RPMI8226 (cell line): ENCODE measurements at places on chromosomes 1 and 21.

DNA sequence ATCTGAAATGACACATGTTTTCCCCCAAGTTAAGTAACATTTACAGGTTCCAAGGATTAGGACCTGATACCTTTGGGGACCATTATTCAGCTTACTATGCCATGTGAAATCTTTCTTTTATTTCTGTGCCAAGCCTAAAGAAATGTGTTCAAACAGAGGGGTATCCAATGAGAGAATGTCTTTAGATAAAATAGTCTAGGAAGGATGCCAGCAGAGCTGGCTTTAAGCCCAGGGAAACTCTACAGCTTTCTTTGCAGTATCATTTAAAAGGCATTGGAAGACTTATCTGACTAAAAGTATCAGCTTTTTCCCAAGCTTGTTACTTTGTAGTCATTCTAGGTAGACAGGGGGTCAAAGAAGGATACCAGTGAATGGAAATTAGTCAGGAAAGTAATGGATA lies 860.4 kb downstream of the PLA2G4A start:
- DNase-seq, result no peak

- DNase-seq, result no peak
Measured at GRCh38 chr1:47592296-47593012, 154.6 kb downstream of the FOXD2 start.

DNA sequence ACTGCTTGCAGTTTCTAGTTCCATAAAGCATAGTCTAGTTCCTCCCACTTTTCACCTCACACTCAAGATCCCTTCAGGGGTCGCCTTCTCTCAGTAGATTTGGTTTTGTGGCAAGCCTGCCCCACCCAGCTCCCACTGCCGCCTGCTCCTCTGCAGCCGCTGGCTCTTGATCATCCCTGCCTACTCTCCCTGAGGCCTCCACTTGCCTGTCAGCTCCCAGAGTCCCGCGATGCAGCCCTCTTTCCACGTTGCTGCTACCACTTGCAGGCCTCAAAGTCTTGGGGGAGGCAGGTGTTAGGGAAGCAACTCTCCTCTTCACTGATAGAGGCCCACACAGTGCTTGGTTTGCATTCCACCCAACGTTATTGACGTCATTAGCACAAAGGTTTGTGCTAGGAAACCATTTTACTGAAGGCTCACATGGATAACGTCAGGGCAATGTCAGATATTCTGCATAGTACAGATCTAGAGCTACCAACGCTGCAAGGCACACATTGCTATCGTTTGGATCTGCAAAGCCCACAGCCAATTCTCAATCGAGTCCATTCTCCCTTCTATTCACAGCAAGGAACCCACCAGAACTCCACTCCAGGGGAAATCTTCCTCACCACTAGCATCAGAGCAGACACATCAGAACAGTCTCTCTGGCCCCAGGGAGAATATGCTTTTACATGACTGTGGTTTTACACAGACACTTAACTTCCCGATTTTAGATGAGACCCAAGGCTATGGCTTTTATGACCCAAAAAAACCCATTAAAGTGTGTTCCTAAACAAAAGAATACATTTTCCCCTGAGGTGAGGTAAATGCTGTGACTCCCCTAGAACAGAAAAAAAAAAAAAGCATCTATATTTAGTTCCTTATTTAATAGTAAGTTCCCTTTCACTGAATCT lies 519.5 kb upstream of the CAMK1G start:
- DNase-seq, result no peak

GRCh38 chr1:226629896-226630550 lies 81.5 kb downstream of the STUM start:
- no peak for DNase-seq

DNA sequence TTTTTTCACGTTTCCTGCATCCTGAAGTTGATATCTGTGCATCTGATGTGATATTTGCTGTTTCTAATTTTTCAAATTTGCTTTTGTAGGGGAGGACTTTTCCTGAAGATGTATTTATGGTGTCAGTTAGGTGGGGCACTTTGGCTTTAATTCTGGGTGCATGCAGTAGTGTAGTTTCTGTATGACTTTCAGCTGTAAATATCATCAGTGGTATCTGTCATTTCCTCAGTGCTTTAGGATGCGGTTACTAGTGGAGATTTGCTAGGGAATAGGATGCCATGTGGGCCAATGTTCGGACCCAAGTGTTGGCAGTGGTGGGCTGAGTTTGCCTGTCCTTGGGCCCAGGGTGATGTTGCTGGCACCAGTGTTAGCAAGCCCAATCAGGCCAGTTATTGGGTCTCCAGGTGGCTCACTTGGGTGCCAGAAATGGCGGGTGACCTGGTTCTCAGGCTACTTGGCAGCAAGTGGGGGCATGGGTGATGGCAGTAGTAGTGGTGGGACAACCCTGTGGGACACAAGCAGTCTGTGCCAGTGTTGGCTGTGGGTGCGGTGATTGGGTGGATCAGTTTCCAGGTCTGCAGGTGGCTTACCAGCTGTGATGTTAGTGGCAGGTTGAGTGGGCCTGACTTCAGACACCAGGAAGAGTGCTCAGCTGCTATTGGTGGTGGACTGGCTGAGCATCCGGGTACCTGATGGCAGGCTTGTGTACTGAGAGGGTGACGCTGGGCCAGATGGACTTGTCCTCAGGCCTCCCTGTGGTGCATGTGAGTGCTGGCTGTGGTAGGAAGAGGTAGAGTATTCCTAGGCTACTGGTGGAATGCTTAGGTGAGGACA lies 24.4 kb downstream of the CD55 start:
- no peak for DNase-seq

DNA sequence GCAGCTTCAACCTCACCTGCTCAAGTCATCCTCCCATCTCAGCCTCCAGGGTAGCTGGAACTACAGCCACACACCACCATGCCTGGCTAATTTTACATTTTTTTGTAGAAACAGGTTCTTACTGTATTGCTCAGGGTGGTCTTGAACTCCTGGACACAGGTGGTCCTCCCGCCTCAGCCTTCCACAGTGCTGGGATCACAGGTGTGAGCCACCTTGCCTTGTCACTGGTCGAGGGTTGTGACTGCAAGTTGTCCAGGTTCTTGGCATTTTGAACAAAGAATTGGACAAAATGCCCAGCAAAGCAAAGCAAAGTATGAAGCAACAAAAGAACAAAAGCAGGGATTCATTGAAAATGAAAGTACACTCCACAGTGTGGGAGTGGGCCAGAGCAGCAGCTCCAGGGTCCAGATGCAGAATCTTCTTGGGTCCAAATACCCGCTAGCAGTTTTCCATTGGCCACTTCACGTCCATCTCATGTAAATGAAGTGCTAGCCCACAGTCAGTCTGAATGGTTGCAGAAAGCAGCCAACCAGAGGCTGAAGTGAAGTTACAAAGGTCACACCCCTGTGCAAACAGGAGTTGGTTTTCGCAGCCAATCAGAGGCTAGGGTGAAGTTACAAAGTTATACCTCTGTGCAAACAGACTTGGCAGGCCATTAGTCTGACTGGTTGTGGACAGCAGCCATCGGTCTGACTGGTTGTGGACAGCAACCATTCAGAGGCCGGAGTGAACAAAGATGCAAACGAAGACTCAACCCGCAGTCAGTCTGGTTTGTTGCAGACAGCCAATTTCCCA lies 109.5 kb upstream of the KIF26B start:
- peak; percentile 19 for DNase-seq

DNA sequence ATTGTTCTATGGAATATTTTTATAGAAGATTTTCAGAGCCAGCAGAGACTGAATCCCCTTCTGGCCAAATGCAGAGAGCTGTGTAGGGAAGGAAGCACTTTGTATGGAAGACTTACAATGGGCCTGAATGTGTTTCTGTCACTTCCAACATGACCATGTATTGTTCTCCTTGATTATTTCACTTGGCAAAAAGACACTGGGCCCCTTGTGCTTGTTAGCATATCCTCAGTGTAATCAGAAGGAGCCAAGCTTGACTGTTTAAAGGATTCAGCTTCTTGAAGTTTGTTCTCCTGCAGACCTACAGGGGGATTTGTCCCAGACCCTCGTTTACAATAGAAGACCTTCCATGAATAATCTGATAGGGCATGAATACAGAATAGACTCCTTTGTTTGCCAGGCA lies 48.1 kb upstream of the UBE2U start:
- DNase-seq, result no peak

- DNase-seq, result no peak
Measured at GRCh38 chr1:81312272-81312754, 488.4 kb upstream of the ADGRL2 start.

GRCh38 chr1:167491586-167492461 lies 26.5 kb downstream of the CD247 start:
- peak; percentile 48 for DNase-seq

- peak; percentile 75 for DNase-seq
Measured at GRCh38 chr1:204650911-204651570, 34.5 kb downstream of the LRRN2 start.

DNA sequence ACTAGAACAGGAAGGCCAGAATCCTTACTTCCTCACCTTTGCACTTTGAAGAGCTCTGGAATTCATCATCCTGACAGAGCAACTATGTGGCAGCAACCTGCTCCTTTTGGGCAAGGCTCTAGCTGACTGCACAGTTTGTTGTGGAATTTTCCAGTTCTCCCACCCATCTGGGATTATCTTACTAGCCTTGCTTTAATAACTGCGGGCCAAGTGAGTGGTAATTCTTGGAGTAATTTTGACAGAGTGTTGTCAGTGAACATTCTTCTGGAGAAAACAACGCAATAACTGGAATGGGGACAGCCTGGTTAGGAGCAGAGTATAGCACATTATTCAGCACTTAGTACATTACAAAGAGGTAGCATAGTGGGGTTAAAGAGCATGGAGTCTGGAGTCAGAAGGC lies 75.3 kb downstream of the NTMT2 start:
- no peak for DNase-seq

- DNase-seq, result no peak
Measured at GRCh38 chr1:187413405-187414169, 584.8 kb downstream of the PLA2G4A start.

GRCh38 chr21:35530766-35531165 lies 481.7 kb upstream of the RUNX1 start:
- DNase-seq, result no peak

DNA sequence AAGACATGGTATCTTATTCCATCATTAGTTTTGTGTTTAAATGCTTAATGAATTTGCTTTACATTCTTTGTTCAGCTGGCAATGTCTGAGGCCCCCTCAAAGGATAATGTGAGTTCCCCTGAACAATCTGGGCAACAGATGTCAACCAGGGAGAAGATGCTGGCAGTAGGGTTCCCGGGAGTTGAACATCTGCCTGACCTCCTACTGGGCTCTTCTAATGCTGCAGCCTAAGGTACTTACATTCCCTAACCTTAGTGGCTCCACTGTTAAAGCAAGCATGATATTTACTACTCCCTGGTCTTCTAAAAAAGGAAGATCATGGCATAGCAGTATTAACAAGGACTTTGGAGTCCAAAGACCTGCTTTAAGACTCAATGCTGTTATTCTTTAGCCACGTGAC lies 574.9 kb upstream of the NR5A2 start:
- no peak for DNase-seq

DNA sequence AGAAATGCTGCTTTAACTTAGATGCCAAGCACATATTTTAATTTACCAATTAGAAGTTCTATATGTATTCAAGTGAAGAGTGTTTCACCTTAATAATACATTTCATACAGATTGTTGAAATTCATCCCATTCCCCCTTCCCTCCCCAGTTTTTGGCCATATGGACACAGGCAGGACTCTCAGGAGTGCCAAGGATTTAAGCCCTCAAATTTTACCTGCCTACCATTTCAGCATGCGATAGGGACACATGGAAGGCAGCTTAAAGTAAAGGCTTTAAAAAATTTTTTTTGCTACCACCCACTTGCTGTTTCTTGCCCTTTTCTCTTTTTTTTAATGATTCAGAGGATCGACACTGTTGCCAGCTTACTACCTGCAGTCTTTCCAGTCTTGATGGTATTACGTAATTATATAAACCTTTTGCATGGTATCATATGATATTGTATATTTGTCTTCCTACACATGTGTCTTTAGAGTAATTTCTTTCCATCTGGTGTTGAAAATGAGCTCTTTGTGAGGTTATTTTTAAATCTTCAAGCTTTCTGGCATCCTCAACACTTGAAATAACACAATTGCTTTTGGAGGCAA lies 7.0 kb downstream of the EPB41 start:
- DNase-seq, result no peak

DNA sequence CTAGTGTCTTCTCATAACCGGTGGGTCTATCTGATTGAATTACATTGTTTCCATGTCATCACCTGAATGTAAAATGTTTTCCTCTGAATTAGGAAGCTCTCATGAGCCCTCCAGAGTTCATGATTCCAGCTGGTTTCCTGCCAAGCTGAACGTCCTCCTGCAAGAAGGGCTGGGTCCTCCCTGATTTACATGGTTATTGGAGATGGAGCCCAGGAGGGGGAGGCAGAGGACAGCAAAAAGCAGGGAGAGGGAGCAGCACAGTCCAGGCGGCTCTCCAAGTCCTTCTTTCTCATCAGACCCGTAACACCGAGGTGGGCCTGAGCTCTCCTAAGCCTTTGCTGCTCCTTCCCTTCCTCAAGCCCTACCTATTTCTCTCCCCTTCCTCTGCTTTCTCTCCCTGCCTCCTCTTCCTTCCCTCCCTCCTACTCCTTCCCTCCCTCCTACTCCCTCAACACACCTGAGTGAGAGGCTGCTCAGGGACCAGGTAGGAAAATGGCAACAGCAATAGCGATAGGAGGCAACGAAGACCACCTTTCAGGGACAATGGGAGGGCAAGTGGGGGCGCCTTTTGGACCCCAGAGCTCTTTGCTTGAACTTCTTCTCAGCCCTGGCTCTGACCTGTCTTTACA lies 265.9 kb downstream of the PRDM2 start:
- DNase-seq, result peak; percentile 68

GRCh38 chr21:40547906-40548513 lies 298.9 kb downstream of the DSCAM start:
- DNase-seq, result no peak

- DNase-seq, result no peak
Measured at GRCh38 chr1:101907264-101907663, 89.5 kb downstream of the OLFM3 start.

DNA sequence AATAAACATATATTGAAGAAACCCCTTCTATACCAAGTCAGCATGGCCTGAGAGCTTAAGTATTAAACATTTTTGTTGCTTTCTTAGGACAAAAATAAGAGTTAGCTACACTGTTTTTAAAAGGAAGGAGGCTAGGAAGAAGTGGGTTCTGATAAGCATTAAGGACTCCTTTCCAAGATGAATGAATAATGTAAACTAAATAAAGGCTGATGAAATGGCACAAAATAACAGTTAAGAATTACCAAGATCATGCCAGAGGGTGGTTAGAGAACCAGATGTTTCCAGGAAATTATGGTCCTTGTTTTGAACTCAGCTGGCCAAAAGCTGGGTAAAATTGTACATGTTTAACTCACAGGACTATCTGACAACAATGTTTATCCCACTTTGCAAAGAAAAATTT lies 114.1 kb upstream of the ETS2 start:
- DNase-seq, result no peak

- peak; percentile 36 for DNase-seq
Measured at GRCh38 chr1:85975912-85976371, 180.6 kb downstream of the COL24A1 start.

GRCh38 chr1:196611873-196612272 lies 3.6 kb upstream of the KCNT2 start:
- no peak for DNase-seq

DNA sequence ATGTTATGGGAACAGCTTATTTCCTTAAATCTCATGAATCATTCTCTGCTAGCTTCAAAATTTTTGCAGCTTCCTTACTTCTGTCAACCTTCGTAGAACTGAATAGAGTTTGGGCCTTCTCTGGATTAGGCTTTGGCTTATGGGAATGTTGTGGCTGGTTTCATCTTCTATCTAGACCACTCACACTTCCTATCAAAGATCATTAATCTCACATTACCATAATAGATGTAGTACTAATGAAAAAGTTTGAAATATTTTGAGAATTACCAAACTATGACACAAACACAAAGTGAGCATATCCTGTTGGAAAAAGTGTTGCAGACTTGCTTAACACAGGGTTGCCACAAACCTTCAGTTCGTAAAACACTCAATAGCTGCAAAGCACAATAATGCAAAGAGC lies 30.3 kb downstream of the ASPM start:
- no peak for DNase-seq
